ENCODE measurements at places on chromosomes 4 and X.

- no peak for DNase-seq
Measured at GRCh38 chr4:6024313-6024960, 6.2 kb upstream of the C4orf50 start.

DNA sequence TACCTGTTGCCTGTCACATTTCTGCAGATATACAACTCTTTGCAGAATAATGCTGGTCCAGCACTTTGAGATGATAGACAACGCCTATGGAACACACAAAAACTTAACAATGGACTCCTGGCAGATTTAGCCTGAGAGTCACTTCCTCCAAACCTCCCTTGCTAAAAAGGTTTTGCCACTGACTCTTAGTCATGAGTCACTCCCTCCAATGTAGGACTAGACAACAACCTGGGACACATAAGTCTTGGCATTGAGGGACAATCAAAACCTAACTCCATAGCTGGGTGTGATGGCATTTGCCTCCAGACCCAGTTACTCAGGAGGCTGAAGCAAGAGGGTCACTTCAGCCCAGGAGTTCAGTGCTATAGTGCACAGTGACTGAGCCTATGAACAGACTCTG is 22.0 kb upstream of the EIF4E start:
- peak; percentile 53 for DNase-seq

DNA sequence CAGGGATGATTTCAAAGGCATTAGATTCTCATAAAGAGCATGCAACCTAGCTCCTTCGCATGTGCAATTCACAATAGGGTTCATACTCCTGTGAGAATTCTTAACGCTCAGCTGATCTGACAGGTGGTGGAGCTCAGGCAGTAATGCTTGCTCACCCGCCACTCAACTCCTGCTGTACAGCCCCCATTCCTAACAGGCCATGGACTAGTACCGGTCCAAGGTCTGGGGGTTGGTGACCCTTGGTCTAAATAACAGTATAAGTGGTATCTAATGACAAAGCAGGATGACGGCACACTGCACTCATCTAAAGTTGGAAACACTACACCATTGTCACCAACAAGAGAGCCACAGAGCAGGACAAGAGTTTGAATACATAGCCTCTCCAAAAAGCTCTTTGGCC is 28.5 kb downstream of the ADGRA3 start:
- DNase-seq, result no peak

DNA sequence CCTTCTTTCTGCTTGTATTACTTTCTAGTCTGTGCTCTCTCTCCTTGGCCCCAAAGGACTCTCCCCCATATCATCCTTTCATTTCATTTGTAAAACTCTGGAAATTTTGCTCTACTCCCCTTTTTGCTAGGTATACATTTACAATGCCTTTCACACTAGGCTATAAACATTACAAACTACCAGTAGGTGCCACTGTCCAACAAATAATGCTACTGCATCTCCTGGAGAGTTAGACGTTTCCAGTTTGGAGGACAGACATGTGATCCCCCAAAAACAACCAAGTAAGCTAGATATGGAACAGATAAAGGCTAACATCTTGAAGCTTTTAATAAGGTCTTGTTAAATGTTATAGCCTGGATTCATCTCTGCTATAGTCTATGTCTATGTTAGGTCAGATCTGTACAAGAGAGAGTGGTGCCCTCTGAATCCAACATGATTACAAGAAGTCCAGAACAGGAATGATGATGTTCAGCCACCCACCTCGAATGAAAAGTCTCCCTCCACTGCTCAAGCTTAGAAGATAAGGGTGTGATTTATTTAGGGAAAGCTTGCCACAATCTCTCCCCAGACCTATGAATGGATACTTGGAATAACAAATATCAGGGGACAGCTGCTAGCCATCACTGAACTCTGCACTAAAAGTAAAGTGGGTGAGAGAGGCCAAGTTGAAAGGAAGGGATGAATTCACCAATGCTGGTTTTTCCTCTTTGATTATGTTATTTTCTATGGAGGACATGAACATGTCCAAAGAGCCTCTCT is 14.3 kb downstream of the CBR4 start:
- peak; percentile 19 for DNase-seq

GRCh38 chr4:102494603-102495002 is 6.6 kb upstream of the NFKB1 start:
- no peak for DNase-seq

DNA sequence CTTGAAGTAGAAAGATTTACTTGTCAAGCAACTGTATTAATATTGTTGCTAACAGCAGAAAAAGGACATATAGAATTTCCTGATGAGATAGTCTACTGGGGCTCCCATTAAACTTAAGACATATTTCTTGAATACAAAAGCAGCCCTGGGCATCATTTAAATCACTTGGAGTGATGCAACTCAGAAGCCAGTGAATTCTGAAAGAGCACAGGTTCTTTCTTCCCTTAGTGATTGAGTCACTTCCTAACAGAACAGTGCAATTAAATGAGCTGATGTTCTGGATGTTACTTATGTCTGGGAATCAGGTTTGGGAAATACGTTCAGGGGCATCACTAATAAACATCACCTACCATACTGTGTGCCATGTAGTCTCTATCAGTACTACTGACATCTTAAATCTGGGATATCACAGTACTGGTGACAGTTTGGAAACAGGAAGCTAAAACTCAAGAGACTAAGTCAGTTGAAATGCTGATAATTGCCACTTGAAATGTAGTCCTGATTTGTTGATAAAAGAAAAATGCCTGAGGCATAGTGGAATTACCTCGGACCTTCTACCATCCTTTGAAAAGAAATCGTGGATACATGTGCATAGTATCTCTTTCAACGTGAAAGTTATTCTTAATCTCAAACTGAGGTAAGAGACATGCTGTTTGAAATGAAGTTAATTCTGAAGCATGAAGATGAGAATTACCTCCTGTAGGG is 249.2 kb upstream of the GPRIN3 start:
- DNase-seq, result no peak

DNA sequence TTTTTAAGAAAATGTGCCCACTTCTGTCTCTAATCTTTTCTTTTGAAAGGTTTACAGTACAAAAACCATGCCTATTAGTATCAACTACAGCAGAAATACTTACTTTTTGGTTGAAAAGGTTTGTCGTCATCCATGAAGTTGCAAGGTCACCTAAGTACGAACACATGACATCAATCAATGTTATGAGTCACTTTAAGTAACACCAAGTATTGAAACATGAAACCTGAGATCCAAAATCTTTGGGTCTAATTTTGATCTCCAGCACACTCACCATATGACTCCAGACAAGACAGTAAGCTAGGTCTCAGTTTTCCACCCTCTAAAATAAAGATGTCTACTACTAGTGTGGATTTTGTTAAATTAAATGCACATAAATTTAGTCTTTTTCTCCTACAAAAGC is 8.4 kb downstream of the ZNF280C start:
- DNase-seq, result no peak

DNA sequence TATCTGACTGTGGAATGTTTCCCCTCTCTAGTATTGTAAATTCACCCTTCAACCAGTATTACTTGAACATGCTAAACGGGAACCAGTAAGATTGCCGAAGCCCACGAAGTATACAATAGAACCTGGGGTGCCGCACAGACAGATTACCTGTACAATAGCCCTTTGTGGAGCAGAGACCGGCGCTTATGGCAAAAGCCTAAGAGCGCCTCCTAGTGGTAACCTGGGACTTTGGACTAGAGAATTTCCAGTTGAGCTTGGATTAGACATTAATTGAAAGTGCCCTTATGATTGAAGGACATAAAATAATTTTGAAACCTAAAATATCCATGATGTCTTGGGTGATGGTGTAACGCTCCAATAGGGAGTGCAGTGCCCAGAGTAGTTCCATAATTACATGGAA is 14.1 kb downstream of the ZNF157 start:
- DNase-seq, result peak; percentile 69

GRCh38 chr4:184255361-184255760 is 37.7 kb upstream of the ENPP6 start:
- DNase-seq, result no peak

GRCh38 chr4:24141836-24142235 is 252.0 kb upstream of the PPARGC1A start:
- DNase-seq, result no peak

- DNase-seq, result no peak
Measured at GRCh38 chr4:76117536-76117935, 30.7 kb downstream of the NUP54 start.

DNA sequence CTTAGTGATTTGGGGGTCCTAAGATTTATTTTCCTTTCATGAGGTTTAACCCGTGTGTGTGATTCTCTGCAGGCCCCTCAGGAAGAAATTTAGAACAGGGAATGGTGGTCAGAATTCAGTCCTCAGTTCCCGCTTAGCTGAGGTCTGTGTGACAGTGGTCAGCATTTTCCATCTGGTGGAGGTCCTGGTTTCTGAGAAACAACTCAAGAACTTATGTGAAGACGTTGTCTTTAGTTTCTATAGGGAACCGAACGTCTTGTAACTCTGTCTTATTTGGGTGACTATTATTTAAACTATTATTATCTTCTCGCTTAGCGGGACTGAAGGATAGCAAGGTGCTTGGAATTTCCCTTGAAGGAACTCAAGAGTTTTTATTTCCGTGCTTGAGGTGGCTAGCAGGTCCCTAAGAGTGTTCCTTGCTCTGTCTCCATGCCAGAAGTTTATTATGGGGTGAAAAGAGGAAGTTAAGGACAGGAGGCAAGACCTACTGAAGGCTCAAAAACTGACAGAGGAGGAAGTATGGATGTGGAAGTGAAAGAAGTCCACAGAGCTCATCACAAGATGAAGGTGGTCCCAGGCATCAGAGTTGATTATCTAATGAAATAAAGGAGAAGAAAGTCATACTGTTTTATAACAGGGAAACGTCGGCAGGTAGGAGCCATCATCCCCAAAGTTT is 9.4 kb downstream of the MGST2 start:
- peak; percentile 84 for DNase-seq

- no peak for DNase-seq
Measured at GRCh38 chrX:24651783-24652182, 4.6 kb upstream of the PCYT1B start.

DNA sequence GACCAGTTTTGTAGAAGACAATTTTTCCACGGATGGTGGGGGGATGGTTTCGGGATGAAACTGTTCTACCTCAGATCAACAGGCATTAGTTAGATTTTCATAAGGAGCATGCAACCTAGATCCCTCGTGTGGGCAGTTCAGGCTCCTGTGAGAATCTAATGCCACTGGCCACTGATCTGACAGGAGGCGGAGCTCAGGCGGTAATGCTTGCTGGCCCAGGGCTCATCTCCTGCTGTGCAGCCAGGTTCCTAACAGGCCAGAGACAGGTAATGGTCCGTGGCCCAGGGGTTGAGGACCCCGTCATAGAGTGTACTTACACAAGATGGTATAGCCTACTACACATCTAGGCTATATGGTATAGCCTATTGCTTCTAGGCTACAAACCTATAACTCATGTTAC is 7.0 kb downstream of the TEX11 start:
- DNase-seq, result no peak

DNA sequence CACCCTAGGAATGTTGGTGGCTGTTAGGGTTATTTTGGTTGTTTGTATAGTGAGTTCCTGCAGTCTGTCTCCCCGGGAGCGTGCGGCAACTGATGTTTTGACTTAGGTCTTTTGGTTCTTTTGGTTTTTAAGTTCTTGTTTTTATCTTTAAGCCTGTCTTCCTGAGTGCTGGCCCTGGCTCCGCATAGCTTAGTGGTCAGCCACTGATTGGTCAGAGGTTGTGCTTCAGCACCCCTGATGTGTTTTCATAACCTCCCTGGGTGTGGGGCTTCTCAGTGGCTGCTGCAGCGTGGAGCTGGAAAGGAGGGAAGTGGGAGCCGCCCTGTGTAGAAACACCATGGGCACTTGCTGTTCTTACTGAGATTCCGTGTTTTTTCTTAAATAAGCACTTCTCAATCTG is 5.1 kb downstream of the PIGG start:
- no peak for DNase-seq

DNA sequence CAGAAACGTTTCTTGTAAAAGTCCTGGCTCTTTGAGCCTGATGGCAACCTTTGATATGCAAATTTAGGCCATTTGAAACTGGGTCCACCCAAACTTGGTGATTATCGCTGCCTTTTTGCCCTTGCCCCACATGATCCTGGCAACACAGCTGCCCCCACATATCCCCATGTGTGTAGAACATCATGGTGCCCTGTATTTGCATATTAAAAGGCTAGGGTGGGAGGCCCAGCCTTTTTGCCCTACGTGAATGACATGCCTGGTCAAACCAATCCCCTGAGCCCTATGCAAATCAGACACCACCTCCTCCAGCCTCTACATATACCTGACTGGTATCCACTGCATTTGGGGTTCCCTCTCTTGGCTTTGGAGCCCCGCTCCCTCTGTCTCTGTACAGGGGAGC is 202.4 kb downstream of the MAB21L2 start:
- no peak for DNase-seq

- no peak for DNase-seq
Measured at GRCh38 chr4:152112887-152113286, 352.1 kb upstream of the GATB start.

DNA sequence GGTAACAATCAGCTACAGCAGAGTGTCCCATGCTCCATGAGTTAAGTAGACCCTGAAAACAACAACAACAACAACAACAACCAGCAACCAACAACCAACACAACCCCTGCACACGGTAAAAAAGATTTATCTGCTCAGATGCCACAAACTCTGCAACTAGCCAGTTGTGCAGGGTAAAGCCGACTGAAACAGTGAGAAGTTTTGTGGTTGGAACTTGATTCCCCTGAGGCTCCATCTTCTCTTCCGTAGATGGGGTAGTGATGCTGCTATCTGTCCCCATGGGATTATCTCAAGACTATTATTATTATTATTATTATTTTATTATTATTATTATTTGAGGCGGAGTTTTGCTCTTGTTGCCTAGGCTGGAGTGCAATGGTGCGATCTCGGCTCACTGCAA is 50.6 kb upstream of the RAPGEF2 start:
- no peak for DNase-seq

DNA sequence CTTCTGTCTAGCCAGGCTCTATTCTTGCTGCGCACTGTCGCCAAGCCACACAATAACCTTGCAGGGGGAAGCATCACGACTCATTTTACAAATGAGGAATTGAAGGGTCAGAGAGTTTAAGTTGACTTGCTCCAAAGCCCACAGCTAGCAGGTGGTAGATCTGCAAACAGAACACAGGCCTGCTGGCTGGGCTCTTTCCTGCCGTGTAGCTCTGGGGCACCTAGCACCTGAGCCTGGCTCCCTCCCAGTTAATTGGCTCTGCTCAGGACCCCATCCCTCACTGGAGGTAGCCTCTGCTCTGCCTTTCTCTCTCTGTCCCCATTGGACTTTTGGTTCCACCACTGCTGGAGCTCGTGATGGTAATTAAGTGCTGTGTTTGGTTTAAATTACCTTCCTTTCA is 98.5 kb downstream of the NSUN7 start:
- no peak for DNase-seq

DNA sequence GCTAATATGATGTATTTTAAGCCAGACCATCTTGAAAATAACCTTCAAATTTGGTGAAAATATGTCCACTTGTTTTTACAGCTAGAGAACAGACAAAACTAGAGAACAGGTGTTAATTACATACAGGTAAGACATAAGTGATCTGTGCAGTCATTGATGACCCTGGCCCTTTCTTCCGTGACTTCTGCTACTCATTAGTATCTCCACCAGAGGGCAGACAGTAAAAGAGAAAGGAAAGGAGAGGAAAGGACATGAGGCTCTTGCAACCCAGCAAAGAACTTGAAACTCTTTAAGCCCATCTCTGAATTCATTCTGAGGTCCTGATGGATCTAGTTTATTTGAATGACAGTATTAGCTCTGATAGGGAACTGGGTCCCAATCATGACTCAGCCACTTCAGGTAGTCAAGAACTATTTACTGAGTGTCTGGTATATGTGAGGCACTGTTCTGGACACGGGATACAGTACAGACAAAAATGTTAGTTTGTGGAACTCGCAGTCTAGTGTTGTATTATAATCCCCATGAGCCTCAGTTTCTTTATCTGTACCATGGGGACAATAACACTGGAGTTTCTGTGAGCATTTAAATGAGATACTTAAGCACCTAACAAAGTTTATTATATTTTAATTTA is 121.0 kb upstream of the TEX13D start:
- DNase-seq, result peak; percentile 67

All from NB4 (cell line).